ENCODE measurements at places on chromosomes 13 and 19.

DNA sequence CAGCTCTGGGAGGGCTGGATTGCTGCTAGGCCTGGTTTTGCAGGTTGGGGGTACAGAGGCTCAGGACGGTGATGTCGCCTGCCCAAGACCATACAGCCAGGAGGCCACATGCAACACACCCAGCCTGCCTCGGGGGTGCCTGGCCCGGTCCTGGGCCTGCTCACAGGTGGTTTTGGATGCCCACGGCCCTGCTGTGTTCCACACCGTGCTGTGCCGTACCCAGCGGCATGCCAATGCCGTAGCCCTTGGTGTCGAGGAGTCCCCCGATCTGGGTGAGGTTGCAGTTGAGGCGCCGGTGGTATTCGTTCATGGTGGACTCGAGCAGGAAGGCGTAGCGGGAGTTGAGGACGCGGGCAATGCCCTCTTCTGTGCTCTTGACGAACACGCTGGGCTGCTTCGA lies 11.5 kb upstream of the ATP1A3 start:
- DNase-seq = no peak

- DNase-seq = no peak
Observed at GRCh38 chr13:28117689-28118377, 17.5 kb upstream of the FLT3 start.

- no peak for DNase-seq
Observed at GRCh38 chr19:32240316-32240715, 105.1 kb upstream of the ZNF507 start.

DNA sequence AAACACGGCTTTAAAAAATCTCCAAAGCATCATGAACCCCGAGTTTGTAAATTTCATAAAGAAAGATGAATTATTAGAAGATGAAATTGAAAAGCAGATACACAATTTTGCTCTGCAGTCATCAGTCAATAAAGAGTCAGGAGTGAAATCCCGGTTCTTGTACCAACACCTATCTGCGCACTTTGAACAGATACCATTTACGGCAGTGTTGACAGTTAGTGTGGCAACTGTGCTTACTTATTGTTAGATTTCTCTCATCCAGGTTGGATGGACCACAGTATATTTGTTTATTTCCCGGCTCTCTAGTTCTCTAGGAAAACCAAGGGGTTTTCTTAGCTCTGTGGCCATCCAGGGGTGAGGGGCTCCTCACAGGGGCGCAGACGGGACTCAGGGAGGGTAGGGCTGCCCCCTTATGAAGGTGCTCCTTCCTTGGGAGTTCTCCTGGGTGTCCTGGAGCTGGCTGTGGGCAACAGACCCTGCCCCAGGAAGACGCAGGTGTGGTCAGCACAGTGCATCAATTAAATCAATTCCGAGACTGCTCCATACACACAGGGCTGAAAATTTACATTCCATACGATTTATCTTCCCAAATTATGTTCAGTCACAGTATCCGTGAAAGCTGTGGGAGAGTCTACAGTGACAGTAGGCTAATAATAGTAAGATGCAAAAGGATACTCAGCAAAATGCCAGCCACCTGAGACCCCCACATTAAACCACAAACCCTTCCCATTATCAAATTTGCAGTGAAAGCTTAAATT lies 107.0 kb upstream of the C1QTNF9B start:
- no peak for DNase-seq

- DNase-seq = no peak
Observed at GRCh38 chr19:6113616-6114188, 3.4 kb upstream of the RFX2 start.

DNA sequence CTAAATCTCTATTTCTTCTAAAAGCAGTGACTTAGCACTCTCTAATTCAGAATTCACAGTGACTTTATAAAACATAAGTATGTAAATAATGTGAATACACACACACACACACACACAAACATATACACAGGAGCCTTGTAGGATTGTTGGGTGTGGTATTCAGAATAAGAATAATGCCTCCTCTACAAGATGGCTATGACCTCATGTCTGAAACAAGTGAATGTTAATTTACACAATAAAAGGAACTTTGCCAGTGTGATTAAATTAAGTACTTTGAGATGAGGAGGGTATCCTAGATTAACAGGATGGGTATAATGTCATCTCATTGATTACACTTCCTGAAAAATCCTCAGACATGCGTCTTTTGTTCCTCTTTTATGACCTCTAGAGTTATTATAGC lies 234.6 kb downstream of the SLITRK6 start:
- no peak for DNase-seq

DNA sequence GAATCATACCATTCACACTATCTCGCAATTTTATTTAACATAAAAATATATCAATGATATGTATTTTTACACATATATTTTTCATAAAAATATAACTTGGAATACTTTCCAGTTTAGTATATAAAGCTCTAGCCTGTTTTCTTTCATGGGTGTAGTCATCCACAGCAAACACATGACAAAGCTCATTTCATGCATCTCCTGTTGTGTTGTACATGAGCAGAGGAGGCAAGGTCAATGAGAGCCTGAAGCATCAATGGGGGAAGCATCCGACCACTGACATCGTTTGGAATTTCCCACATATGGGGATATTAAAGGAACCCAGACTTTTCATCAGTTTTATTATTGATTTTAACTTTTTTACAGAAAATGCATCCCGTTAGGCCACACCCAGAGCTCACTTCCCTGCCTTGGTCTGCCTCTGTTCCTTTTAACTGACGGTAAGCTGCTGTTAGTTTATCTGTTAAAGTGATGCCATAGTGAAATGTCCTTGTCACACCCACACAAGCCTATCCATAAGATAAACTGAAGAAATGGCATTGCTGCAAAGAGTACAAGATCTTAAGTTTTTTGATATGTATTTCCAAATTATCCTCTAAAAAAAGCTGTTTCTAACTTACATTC lies 44.0 kb downstream of the MIPEP start:
- no peak for DNase-seq

- DNase-seq = no peak
Observed at GRCh38 chr19:2148482-2149135, 2.8 kb downstream of the AP3D1 start.

GRCh38 chr13:26946684-26947343 lies 186.2 kb upstream of the GPR12 start:
- DNase-seq = no peak

GRCh38 chr13:48828962-48829411 lies 146.7 kb upstream of the FNDC3A start:
- DNase-seq = no peak

DNA sequence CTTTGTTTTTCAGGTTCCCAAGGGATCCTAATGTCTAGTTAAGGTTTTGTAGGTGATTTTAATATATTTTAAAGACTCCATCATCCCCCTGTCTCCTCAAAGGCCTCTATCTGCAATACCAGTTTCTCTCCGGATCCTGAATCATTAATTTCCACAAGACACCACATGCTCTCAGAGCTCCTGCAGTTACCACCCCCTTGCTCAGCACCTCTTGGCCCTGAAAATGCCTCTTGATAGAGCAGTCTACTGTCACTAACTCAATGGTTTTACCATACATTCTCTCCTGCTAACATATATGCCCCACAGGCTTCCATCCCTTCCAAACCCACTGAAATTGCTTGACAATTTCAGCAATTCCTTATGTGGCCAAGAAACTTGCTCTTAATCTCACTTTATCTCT lies 1.9 kb upstream of the PEG3 start:
- DNase-seq = no peak

DNA sequence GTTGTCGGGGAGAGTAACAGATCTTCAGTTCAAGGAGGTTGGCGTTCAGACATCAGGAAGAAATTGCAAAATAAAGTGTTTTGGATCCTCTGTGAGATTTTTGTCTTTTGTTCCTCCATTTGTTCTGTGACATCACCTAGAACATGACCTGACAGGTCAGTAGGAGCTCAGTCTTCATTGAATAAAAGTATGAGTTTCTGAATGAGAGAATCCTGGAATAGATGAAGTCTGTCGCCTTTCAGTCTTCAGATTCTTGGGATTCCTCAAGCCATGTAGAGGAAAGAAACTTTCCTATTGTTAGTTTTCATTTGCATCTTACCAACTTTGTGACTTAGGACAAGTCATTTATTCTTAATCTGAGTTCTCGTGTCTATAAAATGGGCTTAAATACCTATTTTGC lies 14.4 kb downstream of the ARHGAP35 start:
- DNase-seq = no peak

DNA sequence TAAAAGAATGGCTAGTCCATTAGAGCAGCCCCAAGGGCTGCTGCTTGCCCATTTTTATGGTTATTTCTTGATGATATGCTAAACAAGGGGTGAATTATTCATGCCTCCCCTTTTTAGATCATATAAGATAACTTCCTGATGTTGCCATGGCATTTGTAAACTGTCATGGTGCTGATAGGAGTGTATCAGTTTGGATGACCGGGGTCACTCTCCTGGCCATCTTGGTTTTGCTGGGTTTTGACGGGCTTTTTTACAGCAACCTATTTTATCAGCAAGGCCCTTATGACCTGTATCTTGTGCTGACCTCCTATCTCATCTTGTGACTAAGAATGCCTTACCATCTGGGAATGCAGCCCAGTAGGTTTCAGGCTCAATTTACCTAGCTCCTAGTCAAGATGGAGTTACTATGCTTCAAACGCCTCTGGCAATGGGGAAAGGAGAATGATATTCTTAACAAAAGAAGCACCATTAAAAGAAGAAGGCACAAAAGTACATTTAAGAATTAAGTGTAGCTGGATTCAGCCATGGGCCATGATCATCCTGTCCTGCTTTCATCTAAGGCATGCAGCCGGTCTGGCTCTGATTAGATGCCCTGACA lies 1156.0 kb downstream of the PCDH9 start:
- DNase-seq = no peak

- no peak for DNase-seq
Observed at GRCh38 chr19:10518444-10519361, 1.5 kb upstream of the S1PR5 start.

- peak; percentile 79 for DNase-seq
Observed at GRCh38 chr19:3440082-3440481, 40.2 kb downstream of the SMIM24 start.

- no peak for DNase-seq
Observed at GRCh38 chr13:35987572-35988513, 143.3 kb downstream of the DCLK1 start.

DNA sequence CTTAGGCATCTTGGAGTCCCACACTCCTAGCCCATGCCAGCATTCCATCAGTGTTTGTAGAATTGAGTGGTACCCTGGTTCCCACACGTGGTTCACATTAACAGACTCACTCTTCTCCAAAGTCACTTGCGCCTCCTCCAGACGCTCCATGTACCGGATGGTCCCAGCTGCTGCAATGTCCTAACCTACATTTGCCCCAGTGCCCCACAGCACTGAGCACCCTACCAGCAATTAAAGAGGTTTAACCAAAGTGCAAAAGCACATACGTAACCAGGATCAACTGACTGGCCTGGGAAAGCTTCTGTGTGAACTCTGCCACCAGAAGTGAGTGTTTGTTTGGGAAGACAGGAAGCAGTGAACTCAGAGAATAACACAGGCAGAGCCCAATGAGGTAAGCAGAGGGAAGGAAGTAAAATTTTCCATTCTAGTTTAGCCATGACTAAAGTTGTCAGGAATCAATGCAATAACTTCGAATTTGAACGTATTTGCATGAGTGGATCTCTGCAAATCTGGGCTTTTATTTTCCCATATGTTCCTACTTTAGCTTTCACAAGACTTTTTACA lies 7.3 kb upstream of the MEDAG start:
- DNase-seq = no peak

DNA sequence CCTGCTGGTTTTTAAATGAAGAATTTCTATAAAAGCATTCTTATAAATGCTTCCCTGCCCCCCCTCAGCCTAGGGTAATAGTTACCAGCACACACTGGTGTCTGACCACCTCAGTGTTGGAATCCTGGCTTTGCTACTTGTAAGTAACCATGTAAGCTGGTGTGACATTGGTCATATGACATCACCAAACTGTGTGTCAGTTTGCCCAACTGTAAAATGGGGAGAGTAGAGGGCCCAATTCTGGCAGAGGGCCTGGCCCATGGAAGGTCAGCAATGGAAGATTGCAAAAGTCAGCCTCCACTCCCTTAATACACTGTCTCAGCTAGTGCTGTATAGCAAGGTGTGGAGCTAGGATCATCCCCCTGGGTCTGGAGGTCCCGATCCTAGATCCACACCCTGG lies 31.6 kb downstream of the ACSBG2 start:
- DNase-seq = no peak

- no peak for DNase-seq
Observed at GRCh38 chr13:106295971-106296370, 239.5 kb downstream of the EFNB2 start.

DNA sequence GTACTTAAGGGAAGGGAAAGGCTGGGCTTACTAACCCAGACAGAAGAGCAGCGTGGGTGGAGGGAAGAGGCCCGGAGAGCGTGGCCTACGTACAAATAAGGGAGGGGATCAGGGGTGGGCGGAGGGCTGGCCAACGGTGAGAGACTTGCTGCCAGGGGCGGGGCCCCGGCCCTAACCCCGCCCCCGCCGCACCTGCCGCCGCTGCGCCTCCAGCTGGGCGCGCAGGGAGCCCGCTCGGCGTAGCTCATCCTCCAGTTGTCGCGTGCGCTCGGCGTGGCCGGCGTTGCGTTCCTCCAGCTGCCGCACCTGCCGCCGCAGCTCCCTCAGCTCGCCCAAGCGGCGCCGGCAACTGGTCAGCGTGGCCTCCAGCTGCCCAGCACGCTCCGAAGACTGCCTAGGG lies 5.7 kb downstream of the HOOK2 start:
- peak; percentile 66 for DNase-seq

DNA sequence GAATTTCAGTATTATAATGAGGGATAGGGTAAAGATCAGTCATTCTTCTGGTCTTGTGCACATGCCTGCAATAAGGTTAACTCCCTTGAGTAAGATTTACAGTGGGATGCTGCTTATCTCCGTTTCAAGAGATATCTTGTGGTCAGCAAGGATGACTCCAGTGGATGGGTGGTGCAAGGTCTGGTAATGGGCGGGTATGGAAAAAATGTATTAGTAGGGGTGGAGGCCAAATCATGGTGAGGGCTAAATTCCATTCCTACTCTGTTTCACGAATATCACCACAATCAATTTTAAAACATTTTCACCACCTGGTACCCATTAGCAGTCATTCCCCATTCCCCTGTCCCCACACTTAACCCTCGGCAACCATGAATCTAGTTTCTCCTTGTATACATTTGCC lies 40.6 kb downstream of the CCDC122 start:
- DNase-seq = no peak

DNA sequence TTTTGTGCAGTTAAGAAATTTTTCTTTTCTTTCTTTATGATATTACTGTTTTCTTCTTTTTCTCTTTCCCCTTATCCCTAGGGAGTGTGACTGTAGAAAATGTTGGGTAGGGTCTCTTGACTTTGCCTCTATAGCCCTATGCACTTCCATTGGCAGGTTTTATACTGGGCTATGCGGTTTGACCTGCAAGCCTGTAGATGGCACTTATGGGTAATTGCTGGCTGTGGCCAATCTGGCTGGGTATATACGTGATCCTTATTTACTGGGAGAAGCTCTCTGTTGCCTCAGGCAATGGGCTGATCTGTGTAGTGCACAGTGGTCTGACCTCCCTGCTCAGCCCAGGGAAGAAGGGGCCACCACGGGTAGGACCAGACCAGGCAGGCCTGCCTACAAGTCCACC lies 78.8 kb downstream of the RAP2A start:
- no peak for DNase-seq

All from activated CD8-positive, alpha-beta memory T cell treated with anti-CD3 and anti-CD28 coated beads for 24 hours (primary cell).